ENCODE measurements at places on chromosomes 7 and 10. TPM values are rescaled to one million over a fixed set of nuclear protein-coding genes. Genes with fewer than 3 reads are reported as not detected.

CDC123 gene
- 84.8 TPM for total RNA-seq

MYOZ1 gene
- total RNA-seq: not detected

CALCR gene
- total RNA-seq: not detected

ACBD7 gene
- total RNA-seq: 8.2 TPM

GRCh38 chr7:36456138-36456537 lies 66.5 kb downstream of the ANLN start:
- H3K27ac ChIP-seq: no peak overlapping the region
- H3K4me1 ChIP-seq: no peaks in the 10 kb centered on the region
- peaks cover 26% of the 10 kb centered on the region for H3K36me3 ChIP-seq
- H3K27me3 ChIP-seq: no peaks in the 10 kb centered on the region
- DNase-seq: no peak

Measured in Calu3 (cell line).